ENCODE measurements at places on chromosomes 7 and 10.

- no peak for DNase-seq
Measured at GRCh38 chr10:15306735-15307280, 64.3 kb downstream of the FAM171A1 start.

DNA sequence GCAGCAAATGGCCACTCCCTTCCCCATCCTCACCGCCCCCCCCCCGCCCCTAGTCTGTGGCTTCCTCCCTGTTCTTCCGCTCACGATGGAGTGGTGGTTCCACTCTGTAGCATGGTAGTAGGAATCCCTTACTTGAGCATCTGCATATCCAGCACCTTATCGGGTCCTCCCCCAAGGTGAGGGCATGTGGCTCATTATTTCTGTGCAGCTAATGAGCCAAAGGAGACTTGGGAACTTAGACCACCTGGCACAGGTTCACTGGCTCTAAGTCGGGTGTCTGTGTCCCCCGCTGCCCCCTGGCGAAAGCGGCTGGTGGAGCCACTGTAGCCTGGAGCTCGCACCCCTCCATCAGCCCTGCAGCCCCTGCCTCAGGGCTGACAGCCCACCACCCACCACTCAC is 22.8 kb upstream of the GPR26 start:
- DNase-seq: no peak

DNA sequence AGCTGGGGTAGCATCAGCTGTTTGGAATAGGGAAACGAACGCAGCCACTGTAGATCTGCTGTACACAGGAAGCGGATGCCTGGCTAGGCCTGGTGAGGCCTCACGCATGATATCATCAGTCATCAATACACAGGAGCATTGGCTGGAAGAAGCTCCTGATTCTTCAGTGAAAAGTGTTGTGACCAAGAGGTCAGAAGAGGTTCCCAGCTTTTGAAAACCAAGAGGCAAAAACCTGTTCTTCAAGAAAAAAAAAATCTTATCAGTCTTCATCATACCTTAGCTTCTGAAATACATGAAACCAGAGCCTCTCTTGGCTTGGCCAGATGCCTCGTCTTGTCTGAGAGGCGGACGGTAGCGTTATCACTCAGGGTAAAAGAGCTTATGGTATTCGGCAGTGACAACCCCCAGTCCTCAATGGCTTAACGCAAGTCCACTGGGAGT is 139.3 kb upstream of the TCF7L2 start:
- no peak for DNase-seq

DNA sequence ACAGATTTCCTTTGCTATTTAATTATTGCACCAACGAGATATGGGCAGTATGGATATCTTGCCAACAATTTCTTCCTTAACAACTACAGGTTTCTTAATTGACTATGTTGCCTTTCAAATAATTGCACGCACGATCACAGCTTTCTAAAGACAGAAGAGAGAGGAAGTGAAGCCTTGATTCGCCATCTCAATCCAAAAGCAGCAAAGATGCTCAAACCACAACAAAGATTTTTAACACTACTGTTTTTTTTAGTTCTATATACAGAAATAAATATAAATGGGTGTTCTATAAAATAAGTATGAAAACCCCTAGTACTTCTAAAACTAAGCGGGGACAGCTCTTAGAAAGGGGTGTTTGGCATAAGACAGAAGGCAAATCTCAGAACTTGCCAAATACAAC is 251.3 kb downstream of the SFMBT2 start:
- no peak for DNase-seq

- no peak for DNase-seq
Measured at GRCh38 chr7:20545016-20545415, 70.5 kb upstream of the ABCB5 start.

DNA sequence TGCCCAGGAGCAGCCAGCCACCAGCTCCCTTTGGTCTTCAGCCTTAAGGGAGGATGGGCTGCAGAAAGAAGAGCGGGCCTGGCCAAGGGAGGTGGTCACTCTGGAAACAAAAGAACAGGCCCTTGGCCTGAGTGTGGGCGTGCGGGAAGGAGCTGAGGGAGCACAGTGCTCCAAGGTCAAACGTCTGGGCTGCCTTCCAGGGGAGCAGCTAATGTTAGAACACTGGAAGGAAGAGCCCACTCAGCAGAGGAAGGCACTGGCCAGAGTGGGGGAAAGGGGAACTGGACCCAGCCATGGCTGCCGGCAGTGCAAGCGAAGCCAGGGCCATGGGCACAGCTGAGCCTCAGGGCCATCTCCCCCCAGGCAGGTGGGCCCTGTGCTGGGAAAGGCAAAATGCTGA is 42.7 kb downstream of the FAM53B start:
- no peak for DNase-seq

GRCh38 chr7:295155-296154 is 5.5 kb downstream of the FOXL3 start:
- DNase-seq: no peak

DNA sequence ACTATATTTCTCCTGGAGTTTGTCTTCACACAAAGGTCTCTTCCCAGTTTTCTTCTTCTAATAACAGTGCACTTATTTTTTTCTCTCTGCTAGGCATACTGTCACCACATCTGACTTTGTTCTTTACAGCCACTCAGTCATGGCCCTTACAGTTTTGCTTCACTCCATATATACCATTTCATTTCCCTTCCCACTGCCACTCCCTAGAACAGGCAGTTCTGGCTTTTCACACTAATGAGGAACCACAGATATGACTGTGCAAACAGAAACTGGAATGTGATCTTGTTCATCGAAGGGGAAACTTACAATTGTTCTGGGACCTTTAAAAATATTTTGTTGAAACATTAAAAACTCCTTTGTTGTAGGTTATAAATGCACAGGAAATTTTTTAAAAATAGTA is 67.3 kb downstream of the EPDR1 start:
- no peak for DNase-seq

- DNase-seq: no peak
Measured at GRCh38 chr10:132058793-132059759, 6.7 kb upstream of the JAKMIP3 start.

DNA sequence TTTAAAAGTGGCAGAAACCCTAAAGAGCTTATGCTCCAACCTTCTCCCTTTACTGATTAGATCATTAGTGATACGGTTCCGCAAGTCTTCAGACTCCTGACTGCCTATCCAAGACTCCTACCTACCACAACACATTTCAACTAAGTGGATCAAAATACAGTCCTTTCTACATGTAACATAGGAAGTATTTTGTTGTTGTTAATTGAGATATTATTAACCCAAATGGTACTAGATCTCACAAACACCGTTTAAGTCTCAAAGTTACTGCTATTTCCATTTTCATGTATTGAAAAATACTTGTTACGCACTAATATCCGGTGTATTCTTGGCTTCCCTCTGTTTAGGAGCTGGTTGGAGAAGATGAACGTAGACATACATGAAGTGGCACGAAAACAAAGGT is 1.1 kb downstream of the FAM237B start:
- DNase-seq: no peak

DNA sequence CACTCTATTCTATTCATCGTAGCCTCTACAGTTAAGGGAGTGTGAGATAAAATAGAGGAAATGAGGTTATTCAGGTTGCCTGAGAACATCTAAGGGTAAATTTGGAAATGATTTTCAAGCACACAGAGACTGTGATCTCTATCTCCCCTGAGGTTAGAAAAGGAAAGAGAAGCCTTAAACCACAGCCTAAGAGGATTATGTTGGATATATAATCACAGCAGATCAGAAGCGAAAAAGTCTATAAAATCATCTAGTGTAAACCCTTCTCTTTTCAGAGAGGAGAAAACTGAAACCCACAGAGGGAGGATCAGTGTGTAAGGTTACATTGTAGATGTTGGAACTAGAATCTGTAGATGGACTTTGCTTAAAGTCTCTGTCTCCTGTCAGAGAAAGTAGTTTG is 90.6 kb upstream of the SEMA3E start:
- DNase-seq: no peak

- DNase-seq: no peak
Measured at GRCh38 chr10:734481-734880, 45.0 kb upstream of the DIP2C start.

DNA sequence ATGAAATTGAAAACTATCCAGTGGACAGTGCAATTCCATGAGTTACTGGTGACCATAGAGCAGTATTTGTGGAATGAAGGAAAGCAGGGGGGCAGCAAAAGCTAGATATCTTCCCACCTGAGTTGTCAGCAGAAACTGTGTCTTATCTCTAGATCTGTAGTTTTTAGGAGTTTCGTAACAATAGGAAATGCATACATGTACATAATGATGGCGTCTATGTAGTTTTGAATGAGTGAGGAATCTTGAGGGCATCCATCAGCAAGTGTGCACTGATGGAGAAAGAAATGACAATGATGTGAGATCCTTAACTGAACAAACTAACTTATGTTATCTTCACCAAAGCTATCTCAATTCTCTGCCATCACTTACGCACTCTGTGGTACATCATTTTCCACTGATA is 114.5 kb downstream of the LRRC4 start:
- DNase-seq: no peak

Measured in keratinocyte (primary cell).